ENCODE measurements at places on chromosomes 7 and 10.

DNA sequence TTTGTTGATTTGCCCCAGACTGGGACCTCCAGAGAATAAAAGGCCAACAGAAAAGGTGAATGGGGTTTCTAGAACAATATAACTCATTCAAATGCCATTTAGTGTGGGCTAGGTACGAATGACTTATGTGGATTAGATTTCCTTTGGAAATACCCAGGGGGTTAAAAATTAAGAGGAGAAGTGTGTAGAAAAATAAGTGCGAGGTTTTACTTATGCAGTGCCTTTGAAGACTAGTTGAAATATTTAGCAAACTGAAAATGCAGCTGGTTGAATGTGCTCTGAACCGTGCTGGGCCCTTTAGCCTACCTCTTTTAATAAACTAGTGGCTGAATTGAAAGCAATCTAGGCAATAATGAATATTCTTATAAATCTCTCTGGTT is 180.6 kb downstream of the LRMDA start:
- DNase-seq: no peak

- DNase-seq: no peak
Observed at GRCh38 chr7:39720586-39720985, 97.2 kb downstream of the RALA start.

DNA sequence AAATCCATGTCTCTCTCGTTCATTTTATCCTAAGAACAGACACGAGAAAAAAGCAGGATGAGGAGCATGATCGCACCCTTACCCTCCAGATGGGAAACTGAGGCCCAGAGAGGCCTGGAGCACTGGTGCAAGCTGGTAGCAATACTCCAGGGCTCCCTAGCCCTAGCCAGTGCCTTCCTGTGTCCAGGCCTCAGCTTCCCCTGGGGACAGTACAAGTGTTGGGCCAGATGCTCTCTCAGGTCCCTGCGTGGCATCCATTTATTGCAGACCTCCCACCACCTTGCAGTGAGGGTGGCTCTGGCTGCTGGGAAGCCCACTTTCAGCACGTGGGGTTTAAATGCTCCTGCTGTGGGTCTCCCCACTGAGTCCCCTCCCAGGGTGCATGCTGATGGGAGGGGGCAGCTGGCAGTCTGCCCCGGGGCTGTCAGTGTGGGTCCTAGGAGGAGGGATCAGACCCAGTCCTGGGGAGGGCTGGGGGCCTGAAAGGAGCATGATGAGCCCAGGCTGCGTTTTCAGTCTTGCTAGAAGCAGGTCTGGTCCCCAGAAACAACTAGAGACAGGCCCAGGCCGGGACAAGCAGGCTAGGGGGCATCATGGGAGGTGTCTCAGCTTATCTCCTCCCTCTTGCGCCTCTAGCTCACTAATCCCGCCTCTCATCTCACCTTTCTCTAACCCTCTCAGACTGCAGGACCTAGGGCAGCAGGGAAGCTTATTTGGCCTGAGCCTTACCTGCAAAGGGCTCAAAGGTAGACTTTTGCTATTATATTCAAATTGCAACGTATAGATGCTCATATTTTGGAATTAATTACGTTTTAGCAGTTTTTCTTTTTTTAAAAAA is 662 bp upstream of the PPIF start:
- DNase-seq: peak; percentile 19

GRCh38 chr10:86348321-86349210 is 18.0 kb downstream of the GRID1 start:
- DNase-seq: no peak

DNA sequence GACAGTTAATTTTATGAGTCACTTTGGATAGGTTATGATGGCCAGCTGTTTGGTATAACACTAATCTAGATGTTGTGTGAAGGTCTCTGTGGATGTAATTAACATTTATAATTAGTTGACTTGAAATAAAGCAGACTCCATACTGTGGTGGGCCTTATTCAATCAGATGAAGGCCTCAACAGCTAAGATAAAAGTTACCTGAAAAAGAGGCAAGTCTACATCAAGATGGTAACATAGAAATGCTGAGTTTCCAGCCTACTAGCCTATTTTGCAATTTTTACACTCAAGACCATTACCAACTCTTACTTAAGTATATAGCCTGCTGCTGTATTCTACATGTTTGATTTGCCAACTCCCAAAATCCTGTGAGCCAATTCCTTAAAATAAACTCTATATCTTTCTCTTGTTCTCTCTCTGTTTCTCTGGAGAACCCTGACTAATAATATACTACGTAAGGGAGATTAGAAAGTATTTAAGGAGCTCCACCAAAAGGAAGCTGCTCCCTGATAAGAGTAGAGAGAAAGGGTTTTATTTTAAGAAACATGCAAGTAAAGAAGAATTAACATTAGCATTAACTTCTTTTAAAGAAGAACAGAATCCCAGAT is 42.7 kb downstream of the ZNF438 start:
- DNase-seq: no peak

DNA sequence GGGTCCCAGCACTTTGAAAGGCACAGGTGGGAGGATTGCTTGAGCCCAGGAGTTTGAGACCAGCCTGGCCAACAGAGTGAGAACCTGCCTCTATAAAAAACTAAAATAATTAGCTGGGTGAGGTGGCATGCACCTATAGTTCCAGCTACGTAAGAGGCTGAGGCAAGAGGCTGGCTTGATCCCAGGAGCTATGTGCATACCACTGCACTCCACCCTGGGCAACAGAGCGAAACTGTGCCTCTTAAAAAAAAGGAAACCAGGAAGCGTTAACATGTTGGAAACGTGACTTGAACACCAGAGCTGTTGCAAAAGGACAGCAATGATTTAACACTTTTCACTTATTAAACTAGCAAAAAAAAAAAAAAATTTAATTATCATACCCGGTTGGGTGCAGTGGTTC is 12.6 kb downstream of the BAZ1B start:
- DNase-seq: no peak

DNA sequence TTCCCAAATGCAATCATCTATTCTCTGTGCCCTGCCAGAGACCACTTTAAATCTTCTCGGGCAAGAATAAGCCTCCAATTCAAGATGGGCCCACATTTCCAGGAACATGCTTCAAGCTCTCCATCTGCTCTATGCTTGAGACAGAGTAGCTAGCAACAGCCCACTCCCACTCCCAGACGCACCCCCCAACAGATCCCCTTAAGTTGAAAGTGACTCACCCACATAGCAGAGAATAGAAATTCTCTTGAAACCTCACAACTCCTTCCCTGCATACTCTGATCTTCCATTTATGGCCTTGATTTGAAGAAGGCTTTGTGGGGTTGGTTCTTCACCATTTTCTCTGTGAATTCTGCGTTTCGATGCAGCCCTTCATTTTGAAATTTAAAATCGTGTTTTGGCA is 604.0 kb downstream of the INHBA start:
- no peak for DNase-seq

DNA sequence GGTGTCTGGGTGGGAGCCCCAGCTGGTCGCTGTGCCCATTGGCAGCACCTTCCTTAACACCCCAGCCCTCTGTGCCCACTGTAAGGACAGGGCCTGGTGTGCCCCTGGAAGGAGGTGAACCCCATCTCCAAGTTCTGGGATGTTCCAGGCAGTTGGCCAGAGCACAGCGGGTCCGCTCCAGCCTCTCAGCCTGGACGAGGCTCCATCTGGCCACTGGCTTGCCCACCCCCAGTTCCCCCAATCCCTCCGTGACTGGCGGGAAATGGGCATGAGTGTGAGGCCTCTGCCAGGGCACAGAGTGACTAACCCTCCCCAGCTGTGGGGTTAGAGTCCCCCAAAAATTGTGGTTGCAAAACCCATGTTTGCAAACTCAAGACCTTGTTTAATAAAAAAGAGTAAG is 15.6 kb downstream of the GRIFIN start:
- no peak for DNase-seq

DNA sequence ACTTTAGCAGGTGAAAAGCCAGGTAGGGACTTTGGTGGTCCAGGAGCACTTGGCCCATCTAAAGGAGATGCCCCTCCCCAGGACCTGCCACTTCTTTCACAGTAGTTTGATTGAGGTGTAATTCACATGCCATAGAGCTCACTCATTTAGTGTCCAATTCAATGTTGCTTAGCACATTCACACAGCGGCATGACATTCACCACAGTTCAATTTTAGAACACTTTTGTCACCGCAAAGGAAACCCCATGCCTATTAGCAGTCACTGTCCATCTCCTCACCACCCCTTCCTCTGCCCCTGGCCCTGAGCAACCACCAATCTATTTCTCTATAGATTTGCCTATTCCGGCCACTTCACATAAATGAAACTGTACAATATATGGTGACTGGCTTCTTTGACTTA is 211.6 kb upstream of the ZMIZ1 start:
- no peak for DNase-seq

DNA sequence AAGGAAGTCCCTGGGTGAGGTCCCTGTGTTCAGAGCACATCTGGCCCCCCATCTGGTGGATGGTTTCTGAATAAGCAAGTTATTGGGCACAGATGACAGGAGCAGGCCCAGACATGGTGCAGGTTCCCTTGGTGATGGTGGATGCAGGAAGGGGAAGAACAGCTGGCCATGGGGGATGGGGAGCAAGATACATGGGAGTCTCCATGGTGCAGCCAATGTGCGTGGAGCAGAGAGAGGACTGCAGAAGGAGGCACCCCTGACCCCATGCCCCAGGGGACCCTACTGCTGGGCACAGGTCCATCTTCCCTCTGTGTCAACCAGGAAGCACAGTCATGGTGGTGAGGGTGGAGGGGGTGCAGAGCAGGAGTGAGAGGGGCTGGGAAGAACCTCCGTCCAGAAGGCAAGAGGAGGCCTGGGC is 43.8 kb upstream of the RABGEF1 start:
- DNase-seq: no peak

- DNase-seq: no peak
Observed at GRCh38 chr7:74083117-74083876, at the start of gene LIMK1. TSS of gene LIMK1 (plus strand) at chr7:74083804. CDS start at chr7:74083991, 187 bp downstream.

- DNase-seq: no peak
Observed at GRCh38 chr7:106523482-106523881, 137.5 kb downstream of the CCDC71L start.

DNA sequence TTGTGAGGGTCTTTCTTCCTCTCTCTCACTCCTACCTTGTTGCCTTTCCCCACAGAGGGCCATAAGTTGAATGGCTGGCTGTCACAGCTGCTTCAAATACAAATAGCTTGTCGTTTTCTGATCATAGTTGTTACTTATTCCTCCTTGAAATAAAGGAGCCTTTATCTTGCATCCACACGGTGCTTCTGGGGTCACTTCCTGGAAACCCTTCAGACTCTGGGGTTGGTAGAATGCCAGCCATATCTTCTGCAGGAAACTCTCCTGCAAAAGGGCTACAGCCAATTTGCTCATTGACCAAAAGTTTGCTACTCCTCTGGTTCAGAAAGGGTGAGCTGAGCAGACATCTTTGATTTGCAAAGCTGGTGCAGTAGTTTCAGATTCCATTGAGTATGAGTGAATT is 70.4 kb downstream of the FAM185A start:
- no peak for DNase-seq

DNA sequence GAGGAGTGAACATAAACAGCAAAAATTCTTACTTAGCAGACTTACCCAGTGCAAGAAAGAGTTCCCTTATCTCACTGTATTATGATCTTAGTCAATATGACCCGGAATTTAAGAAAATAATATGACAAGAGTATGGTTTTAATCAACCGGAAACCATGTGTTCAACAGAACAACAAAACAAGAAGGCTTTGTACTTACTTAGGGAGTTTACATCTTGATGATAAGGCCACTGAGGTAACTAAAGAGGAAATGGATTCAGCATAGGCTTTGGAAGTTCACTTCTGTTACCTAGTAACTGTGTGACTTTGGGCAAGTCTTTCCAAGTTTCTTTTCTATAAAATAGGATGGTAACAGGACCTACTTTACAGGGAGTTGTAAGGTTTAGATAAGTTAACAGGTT is 7.4 kb upstream of the FAS start:
- no peak for DNase-seq

DNA sequence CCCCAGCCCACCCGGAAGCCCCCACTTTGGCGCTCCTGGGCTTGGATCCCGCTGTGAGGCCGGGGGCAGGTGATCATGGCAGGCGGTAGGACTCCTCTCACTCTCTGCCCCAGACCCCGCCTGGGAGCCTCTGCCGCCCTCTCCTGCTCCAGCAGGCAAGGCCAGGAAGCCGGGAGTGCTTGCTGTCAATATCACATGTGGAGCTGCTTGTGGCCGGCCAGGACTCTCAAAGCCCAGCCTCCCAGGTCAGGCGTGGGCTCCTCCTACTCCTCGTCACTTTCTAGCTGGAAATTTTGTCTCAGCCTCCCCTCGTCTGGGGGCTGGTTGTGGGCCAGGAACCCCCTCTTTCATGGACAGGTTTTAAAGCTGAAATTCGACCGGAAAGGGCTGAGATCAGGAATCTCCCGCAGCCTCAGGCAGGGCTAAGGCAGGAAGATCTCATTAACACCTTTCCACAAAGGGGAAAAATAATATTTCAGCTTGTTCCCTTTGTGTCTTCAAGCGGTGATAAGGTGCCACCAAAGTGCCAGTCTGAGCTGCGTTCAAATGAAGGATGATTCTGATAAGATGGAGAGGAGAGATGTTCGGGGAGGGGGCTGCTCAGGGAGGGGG is 273.6 kb upstream of the PODXL start:
- DNase-seq: no peak

DNA sequence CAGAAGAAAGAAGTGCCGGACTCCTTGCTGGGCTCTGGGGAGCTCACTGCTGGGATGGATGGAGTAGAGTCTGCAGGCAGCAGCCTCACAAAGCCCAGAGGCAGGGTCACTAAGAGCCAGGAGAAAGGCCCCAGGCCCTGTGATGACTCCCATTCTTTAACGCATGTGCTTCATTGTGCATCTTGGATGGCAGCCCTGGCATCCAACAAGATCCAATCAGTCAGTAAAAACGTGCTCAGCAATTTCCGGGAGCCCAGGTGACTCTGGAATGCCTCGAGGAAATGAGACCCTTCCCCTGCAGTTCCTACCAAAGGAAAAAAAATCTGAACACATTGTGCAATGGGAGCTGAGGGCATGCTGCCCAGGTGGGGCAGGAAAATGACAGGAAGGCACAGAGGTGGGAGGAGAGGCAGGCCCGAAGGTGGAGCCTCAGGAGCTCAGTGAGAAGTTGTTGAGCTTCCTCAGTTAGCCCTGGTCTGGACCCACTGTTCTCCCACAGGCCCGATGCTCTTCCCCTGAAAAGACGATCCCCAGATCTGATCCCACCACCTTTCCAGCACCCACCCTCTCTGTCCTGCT is 60.7 kb upstream of the TMEM72 start:
- no peak for DNase-seq

GRCh38 chr7:104288137-104288536 is 40.3 kb upstream of the LHFPL3 start:
- DNase-seq: no peak

DNA sequence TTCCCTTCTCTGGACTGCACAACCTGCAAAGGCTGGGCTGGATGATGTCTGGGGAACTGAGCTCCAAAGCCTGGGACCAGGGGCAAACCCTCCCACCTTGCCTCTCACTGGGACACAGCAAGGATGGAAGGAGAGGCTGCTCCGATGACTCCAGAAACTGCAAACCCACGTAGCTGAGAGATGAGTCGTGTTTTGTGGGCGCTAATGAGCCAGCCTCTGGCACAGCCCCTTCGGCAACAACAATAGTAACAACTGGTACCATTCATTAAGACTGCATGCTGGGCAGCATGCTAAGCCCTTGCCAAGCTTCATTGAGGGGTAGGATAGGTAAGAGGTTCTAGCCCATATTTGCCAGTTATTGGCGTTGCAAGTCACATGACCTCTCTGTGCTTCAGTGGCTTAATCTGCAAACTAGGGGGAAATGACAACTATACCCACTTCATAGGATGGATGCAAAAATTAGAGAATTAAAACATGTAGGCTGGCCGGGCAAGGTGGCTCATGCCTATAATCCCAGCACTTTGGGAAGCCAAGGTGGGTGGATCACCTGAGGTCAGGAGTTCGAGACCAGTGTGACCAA is 145.9 kb downstream of the SH3PXD2A start:
- DNase-seq: peak; percentile 28
